GM04504 (cell line): ENCODE measurements at places on chromosomes 3 and 15.

GRCh38 chr15:63519041-63519440 is 14.6 kb downstream of the USP3 start:
- no peak for DNase-seq

DNA sequence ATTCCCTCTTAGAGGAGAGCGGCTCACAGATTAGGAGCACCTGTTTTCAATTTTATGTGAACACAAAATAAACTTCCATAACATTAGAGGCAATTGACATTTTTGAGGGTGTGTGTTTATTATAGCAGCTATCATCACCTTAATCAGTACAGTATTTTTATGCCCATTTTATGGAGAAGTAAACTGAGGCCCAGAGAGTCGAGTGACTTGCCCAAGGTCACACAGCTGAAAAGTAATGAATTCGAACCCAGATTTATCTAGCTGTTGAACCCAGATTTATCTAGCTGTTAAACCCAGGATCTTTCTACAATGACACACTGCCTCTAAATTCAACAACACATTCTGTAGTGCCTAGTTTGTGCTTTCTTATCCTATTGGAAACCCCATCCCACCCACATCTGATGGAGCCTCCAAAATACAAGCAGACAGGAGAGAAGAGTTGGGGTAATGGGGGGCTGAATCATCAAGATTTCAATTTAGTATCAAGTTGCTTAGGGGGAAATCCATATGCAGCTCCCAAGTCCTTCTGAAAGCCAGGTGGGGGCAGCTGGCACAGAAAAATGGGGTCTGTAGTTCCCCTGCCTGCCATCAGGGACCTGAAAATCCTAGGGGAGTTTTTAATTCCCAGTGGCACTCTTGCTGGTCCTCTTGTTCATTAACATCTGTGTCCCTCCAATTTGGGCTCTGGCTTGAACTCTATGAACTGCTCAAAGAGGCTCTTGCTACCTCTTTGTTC is 50.4 kb upstream of the TRA2B start:
- no peak for DNase-seq

GRCh38 chr15:97072545-97072944 is 742.0 kb downstream of the NR2F2 start:
- DNase-seq = no peak

GRCh38 chr3:13190378-13190765 is 117.1 kb upstream of the IQSEC1 start:
- no peak for DNase-seq

GRCh38 chr15:36738817-36739216 is 159.4 kb downstream of the CDIN1 start:
- DNase-seq = no peak

DNA sequence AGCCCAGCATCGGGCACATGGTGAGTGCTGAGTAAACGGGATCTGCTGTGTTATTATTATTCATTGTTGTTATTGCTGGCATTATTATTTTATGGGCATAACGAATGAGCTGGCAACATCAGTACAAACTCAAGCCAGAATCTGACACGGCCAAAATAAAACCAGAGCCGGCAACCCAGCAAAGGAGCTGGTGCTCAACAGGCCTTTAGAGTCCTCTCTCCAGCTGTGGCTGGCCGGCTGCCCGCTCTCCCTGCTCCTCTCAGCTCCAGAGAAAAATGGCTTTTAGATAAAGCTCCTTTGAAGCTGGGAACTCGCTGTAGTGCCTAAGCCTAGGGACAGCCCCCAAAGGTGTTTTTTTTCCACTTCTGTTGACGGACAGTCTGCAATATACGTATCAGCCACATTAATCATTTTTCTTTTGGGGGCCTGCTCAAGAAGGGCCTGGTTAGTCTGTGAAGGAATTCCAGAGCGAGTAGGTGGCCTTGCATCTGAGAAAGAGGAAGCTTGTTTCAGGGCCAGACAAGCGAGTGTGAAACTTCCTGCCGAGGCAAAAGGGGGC is 193.9 kb upstream of the UBE2E1 start:
- DNase-seq = peak; percentile 47

DNA sequence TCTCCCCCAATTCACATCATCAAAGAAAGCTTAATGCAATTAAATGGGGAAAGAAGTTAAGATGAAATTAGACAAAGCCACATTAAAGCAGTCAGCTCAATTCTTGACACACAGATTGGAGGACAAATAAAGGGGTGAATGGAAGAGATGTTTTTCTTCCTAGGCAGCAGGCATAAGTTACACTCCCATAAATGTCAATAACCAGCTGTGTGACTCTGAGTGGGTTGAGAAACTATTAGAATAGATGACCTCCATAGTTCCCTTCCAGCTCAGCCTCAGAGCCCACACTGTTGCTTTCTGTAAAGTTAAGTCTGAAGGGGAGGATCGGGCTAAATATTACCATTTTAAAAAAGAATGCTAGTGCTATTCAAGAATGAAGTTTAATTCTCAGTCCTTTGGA is 71.0 kb downstream of the THBS1 start:
- DNase-seq = peak; percentile 29

DNA sequence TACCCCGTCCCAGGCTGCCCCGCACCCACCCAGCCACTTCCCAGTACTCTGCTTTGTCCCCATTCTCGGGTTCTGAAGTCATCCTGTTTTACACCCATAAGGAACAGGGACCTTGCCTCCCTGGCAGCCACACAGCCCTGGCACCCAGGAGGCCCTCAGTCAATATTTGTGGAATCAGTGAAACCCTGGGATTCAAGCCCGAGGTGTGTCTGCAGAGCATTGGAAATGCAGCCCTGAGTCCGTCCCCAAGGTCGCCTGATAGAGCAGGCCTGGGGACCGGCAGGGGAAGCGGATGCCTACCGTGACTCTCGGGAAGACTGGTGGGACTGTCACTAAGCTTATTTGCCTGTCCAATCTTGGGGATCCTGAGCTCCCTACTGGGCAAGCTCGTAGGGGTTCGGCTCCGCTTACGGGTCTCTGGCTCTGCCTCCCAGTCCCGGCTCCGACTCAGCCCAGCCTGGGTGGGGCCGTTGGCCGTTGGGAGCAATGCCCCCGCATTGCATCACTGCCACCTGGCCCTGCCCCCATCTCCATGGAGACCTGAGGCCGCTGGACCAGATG is 64.4 kb upstream of the TAMM41 start:
- peak; percentile 7 for DNase-seq

- no peak for DNase-seq
Observed at GRCh38 chr3:42829628-42830436, 20.6 kb downstream of the ACKR2 start.

DNA sequence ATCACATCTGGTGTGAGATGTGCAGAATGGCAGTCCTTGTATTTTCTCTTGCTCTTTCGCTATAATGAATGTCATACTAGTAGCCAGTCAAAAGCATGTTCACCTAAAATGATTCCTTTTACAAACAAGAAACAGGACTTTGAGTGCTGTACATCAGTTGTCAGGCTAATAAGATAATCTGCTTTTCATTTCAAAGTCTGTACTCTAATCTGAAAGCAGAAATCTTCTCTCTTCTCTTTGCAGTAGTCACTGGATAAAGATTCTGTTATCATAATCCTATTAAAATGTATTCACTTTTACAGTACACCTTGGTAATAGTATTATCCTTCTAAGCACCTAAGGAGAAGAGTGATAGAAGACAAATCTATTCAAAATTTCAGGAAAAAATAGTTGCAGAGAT is 300.1 kb downstream of the MFSD1 start:
- no peak for DNase-seq

GRCh38 chr15:66092053-66093016 is 161.2 kb downstream of the MEGF11 start:
- no peak for DNase-seq
